ENCODE measurements at places on chromosomes 3 and 15. TPM values are rescaled to one million over a fixed set of nuclear protein-coding genes. Genes with fewer than 3 reads are reported as not detected.
A peak's percentile ranks its signal among the peaks of the same experiment; 100 is the strongest.

DNA sequence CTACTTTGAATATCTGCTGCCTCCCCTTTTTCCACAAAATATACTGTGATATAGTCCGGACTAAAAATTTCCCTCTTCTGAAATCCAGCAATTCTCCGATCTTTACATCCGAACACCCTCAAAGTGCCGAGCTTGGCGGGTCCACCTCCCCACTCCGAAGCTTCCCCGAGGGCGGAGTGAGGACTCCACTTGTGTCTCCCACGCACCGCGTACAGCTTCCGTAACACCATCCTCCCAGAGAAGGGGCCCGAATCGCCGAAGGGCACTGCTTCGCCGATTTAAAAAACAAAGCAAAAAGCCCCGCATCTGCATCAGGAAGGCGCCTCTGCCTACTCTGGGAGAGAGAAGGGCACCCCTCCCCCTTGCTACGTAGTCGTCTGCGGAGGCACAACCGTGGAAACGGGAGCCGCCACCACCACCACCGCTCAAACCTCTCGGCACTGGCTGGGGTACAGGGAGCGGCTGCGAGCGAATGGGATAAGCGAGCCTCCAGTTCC lies 551 bp downstream of the NCBP2 start:
- peak; percentile 32 for DNase-seq
- H3K4me1 ChIP-seq: peaks cover 8% of the 10 kb centered on the region
- no peaks in the 10 kb centered on the region for H3K27me3 ChIP-seq
- peak overlapping the region; percentile 92 for H3K27ac ChIP-seq
- peak overlapping the region; percentile 80 for H3K4me3 ChIP-seq
- peaks cover 4% of the 10 kb centered on the region for H3K36me3 ChIP-seq

The KCNAB1 gene
- total RNA-seq: not detected

DNA sequence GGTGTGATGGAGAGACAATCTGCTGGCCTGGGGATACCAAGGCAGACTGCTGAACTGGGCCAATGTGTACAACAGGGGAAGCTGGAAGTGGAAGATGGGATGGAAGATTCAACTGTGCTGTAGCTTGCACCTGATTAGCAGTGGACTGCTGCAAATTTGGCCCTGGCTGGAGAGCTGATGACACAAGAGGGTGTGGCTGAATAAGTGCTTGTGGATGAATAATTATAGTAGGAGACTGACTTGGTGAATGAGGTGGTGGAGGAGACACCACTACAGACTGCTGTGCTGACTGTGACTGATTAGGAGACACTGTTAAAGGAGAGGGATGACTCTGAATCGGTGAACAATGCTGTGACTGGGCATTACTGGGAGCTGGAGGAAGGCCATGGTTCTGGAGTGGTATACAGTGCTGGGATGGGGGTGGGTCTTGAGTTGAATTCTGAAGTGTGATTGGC lies 52.5 kb downstream of the PHC3 start:
- no peak overlapping the region for H3K4me3 ChIP-seq
- no peak for DNase-seq
- H3K27me3 ChIP-seq: no peaks in the 10 kb centered on the region
- H3K36me3 ChIP-seq: peaks cover 48% of the 10 kb centered on the region
- H3K4me1 ChIP-seq: peaks cover 2% of the 10 kb centered on the region

The CNTN4 gene
- total RNA-seq: not detected

GRCh38 chr3:118472586-118472985 lies 562.1 kb downstream of the IGSF11 start:
- H3K36me3 ChIP-seq: no peaks in the 10 kb centered on the region
- no peaks in the 10 kb centered on the region for H3K27me3 ChIP-seq
- H3K27ac ChIP-seq: no peak overlapping the region
- no peaks in the 10 kb centered on the region for H3K4me1 ChIP-seq

- peak; percentile 31 for DNase-seq
- H3K27me3 ChIP-seq: no peaks in the 10 kb centered on the region
- H3K27ac ChIP-seq: peak overlapping the region; percentile 67
- H3K4me3 ChIP-seq: peak overlapping the region; percentile 98
- no peaks in the 10 kb centered on the region for H3K36me3 ChIP-seq
Measured at GRCh38 chr3:33096093-33096868, 665 bp downstream of the GLB1 start.

DNA sequence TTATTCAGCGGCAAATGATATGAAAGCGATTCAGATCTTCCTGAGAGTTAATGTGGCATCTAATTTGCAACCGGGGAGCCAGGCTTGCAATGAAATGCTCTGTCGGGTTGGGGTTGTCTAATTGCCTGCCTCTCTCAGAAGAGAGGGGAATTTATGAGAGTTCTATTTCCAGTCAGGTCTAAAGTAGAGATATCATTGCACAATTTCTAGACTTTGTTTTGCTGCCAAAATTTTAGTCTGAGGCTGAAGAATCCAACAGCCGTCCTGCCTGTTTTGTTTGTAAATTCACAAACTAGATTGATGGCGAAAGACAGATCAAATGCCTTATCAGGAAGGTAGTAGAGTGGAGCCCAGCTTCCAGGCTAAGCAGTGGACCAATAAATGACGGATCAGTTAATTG lies 610 bp downstream of the LIPC start:
- no peaks in the 10 kb centered on the region for H3K4me1 ChIP-seq
- H3K27ac ChIP-seq: no peak overlapping the region
- DNase-seq: no peak
- H3K27me3 ChIP-seq: no peaks in the 10 kb centered on the region
- H3K36me3 ChIP-seq: no peaks in the 10 kb centered on the region
- no peak overlapping the region for H3K4me3 ChIP-seq

DNA sequence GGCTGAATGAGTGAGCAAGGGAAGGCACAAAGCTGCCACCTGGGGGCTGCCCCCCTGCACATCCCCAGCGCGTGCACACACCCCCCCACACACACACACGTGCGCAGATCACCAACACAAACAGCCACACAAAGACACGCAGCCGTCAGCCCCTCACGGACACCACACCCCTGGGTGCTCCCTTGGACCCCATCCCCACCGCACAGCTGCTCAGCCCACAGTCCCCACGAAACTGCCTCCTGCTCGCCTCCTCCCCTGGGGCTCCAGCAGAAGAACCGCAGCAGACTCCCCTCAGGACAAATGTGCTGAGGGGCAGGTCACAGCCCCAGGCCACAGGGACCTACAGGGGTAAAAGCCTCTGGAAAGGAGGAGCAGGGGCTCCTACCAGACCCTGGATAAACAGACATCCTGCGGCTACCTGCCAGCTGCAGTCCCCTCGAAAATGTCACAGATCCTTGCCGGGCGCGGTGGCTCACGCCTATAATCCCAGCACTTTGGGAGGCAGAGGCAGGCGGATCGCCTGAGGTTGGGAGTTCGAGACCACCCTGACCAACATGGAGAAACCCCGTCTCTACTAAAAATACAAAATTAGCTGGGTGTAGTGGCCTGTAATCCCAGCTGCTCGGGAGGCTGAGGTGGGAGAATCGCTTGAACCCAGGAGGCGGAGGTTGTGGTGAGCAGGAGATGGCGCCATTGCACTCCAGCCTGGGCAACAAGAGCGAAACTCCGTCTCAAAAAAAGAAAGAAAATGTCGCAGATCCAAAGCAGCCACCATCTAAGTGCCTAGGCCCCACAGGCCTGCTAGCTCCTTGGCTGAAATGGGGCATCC lies 6.5 kb downstream of the TWF2 start:
- DNase-seq: no peak
- peaks cover 14% of the 10 kb centered on the region for H3K36me3 ChIP-seq
- H3K4me3 ChIP-seq: no peak overlapping the region
- H3K27me3 ChIP-seq: no peaks in the 10 kb centered on the region
- peak overlapping the region; percentile 34 for H3K27ac ChIP-seq
- H3K4me1 ChIP-seq: peaks cover 67% of the 10 kb centered on the region

- no peaks in the 10 kb centered on the region for H3K36me3 ChIP-seq
- no peaks in the 10 kb centered on the region for H3K27me3 ChIP-seq
- no peak overlapping the region for H3K27ac ChIP-seq
- no peak for DNase-seq
Measured at GRCh38 chr15:69127306-69127705, 33.1 kb upstream of the GLCE start.

All from T-cell (primary cell).